ENCODE measurements at places on chromosomes 1 and 21. TPM values are rescaled to one million over a fixed set of nuclear protein-coding genes. Genes with fewer than 3 reads are reported as not detected.

- DNase-seq = no peak
Measured at GRCh38 chr1:206713910-206714312, 29.2 kb downstream of the MAPKAPK2 start.

- peak; percentile 20 for DNase-seq
Measured at GRCh38 chr21:17270229-17270628, 242.6 kb upstream of the CXADR start.

DNA sequence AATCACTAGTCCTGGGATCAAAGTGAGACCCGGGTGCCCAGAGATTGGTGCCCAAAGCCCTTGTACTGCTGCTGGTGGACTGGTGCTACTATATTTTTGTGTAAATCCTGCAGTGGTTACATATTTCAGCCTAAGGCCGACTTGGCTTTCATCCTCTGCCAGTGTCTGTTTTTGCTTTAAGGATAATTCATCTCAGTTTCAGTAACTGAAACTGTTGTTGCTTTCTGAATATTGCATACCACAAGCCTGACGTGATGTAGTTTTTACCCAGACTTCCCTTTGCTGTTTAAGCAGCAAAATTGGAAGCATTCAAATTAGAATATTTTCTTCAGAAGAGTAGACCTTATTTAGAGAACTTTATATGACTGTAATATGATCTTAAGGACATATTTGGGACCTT, 341.8 kb downstream of the RYR2 start:
- DNase-seq = no peak

DNA sequence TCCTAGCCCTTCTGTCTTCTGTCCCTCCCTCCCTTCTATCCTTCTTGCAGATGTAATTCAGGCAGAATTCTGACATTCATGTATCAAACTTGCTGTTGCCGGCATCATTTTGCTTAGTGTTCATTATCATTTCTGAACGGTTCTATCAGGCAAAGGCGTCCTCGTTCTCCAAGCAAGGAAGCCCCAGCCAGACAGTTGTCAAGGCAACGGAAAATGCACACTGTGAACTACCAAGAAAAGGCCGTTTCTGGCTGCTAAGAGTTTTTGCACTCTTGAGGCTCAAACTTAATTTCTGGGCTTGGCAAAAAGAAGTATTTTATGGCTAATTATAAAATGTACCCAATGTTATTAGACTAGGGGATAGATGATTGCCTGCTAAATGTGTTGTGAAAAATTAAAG, 164.7 kb upstream of the KCNJ15 start:
- DNase-seq = no peak

DNA sequence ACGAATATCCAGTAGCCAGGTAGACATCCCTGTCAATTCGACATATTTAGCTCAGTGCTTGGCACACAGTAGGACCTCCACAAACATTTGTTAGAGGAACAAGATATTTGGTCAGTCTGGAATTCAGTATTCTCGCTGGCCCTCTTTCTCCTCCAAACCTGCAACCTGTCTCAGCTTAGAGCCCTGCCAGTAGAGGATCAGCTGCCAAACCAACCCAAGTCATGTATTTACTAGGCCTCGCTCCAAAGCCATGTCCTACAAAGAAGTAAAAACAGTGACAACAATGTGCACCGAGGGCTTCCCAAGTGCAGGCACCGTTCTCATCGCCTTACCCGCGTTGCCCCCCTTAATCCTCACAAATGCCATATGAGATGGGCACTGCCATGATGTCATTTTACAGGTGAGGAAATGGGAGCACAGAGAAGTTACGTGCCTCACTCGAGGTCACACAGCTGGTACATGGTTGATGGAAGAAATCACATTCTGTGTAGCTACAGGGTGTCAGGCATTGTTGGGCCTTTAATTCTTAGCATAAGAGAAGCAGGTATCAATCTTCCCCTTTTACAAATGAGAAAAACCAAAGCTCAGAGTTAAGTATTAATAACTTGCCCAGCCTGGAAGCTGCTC, 26.0 kb upstream of the CDCA8 start:
- no peak for DNase-seq

The C1orf105 gene
- 8.5 TPM for total RNA-seq

The ELOVL1 gene
- total RNA-seq = 26.7 TPM

The AIRE gene
- not detected for total RNA-seq

The OR6N1 gene
- total RNA-seq = not detected

The SLC5A3 gene
- 4.7 TPM for total RNA-seq

DNA sequence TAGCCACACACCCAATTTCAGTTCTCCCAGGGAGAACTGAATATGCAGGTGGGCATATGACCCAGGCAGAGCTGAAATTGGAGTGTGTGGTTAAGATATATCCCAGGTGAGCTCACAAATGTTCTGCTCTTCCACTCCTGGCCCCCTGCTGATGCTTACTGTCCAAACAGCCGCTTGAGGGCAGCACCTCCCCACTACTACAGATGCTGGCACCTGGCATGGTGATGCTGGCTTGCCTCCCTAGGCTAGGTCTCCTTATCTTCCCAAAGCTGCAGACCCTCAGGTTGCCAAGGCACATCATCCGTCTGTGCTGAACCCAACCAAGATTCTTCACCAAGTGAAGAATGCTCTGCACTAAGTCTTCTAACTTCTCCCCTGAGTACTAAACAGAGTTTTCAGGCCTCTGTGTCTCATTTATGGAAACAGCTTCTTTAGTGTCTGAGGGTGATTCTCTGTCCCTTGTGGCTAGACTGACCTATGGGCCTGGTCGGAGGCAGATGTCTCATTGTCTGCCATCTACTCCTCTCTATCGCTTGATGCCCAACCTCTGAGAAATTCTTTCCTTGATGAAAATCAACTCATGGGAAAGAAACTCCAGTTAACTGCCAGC, 27.2 kb downstream of the XCL1 start:
- peak; percentile 69 for DNase-seq

GRCh38 chr21:14058566-14058965, 152.2 kb downstream of the LIPI start:
- no peak for DNase-seq

The OSCP1 gene
- 7.1 TPM for total RNA-seq

The SLC9A1 gene
- total RNA-seq = 19.5 TPM

DNA sequence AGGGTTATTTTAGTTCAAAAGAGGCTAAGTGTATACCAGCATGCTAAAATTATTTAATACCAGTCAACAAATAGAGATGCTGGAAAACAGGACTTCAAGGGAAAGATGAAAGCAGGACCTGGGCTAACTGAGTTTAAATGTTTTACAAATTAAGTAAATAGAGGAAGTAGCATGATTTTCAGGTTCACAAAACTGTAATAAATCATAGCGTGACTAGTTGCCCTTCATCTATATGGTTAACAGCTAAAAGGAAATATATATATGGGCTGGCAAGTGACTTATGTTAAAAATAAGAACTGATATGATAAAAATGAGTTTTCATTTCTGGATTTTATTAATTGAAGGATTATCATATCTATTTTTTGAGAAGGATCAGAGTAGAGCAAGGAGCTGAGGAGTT, 25.6 kb downstream of the DPYD start:
- DNase-seq = no peak

- peak; percentile 41 for DNase-seq
Measured at GRCh38 chr1:230728710-230729392, 14.9 kb upstream of the AGT start.

The MORN1 gene
- total RNA-seq = 4.5 TPM

- no peak for DNase-seq
Measured at GRCh38 chr21:38800924-38801744, 4.6 kb upstream of the ETS2 start.

The CHIA gene
- not detected for total RNA-seq

The MSH4 gene
- 0.25 TPM for total RNA-seq

- no peak for DNase-seq
Measured at GRCh38 chr1:186183219-186183618, 191.8 kb downstream of the TPR start.

GRCh38 chr1:180181996-180182642, 27.4 kb downstream of the QSOX1 start:
- DNase-seq = no peak

The TTC4 gene
- 16.1 TPM for total RNA-seq

The AMY1A gene
- not detected for total RNA-seq

DNA sequence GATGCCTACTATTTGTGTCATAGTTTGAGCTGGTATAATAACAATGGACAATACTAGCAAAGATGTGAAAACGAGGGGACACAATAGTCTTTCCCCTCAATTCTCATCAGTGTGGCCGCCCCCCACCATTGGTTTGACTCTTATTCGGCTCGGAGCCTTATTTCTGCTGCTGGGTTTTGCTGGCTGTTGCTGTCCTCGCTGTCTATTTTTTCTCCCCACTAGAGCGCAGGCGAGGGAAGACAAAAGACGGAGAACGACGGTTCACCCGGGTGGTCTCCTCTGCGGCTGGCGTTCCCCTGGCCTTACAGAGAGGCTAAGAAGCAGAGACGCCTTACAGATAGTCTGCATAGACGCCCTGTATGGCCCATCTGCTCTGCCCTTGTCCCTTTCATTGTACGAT, 19.4 kb downstream of the CLIC6 start:
- no peak for DNase-seq

GRCh38 chr1:8406960-8407359, 89.0 kb downstream of the SLC45A1 start:
- DNase-seq = no peak

The TRPM2 gene
- 1.8 TPM for total RNA-seq

- no peak for DNase-seq
Measured at GRCh38 chr1:206833106-206833680, 32.2 kb upstream of the IL20 start.

The GJB5 gene
- total RNA-seq = not detected

DNA sequence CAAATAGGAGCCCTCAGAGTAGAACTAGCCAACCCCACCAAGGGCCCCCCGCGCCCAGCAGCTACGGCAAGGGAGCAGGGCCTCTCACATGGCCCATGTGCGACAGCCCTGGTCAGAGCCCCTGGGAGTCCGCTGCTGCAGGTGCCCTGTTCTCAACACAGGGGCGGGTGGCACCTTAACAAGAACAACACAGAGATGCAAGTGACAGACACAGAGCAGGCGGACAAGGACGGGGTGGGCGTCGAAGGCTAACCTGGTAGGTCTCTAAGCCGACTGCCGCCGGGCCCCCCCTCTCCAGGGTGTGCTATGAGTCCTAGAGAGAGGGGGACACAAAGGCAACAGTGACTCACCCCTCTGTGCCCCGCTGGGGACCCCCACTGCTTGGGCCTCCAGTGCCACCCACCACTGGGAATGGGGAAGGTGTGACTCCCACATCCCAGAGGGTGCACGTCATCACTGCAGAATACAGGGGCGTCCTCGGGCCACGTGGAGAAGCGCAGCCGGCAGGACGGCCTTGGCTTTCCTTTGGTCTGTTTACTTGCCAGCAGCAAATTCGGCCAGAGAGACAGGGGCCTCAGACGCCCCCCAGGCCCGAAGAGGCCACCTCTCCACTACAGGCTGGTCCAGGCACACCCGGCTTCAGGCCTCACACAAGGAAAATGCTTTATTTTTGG, 44.8 kb downstream of the PRDM15 start:
- no peak for DNase-seq

GRCh38 chr1:202225131-202225530, 31.5 kb downstream of the LGR6 start:
- no peak for DNase-seq

The DNMT3L gene
- not detected for total RNA-seq

GRCh38 chr1:241274693-241275092, 82.3 kb downstream of the RGS7 start:
- no peak for DNase-seq

GRCh38 chr1:88983791-88984559, 8.5 kb downstream of the KYAT3 start:
- DNase-seq = no peak

DNA sequence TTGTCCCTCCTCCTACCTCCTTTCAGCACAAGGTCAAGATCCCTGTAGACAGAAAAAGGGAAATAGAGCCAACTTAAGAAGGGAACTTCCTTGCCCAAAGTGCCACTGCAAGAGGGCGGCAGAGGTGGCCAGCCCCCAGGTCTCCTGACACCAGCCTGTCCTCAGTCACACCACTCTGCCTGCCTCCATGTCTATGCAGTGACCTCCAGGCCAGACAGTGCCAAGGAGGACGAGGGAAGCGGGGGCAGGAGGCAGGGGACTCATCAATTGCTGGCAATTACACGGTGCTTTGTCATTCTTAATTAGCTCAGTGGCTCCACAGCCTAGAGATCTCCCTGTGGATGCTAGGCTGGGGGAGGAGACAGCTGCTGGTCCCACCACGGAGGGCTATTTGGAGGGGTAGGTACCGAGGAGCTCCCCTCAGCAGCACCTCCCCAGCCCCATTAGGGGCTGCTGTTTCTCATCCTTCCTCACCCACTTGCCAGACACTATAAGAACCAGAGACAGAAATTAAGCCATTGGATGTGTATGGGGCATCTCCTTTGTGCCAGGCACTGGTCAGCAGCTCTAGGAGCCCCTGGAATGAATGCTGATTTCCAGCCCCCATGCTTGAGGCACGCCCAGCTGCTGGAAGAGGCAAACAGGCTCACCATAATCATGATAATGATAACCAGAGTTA, 6.1 kb upstream of the LDLRAP1 start:
- no peak for DNase-seq

DNA sequence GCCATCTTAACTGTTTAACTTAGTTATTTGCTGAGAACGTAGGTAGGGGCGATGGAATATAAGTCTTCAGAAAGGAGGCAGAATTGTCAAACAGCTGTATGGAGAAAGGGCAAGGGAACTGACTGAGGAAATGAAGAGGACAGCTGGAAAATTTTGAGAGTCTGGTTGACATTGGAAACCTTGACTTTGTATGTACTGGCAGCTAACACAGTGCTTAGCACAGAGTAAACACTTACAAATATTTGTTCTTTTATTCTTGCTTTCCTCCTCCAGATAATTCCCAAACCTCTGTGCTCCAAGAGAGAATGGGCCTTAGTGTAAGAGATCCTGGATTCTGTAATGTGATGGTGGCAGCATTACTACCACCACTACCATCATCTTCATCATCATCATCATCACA, 91.3 kb downstream of the ZSCAN20 start:
- DNase-seq = no peak

DNA sequence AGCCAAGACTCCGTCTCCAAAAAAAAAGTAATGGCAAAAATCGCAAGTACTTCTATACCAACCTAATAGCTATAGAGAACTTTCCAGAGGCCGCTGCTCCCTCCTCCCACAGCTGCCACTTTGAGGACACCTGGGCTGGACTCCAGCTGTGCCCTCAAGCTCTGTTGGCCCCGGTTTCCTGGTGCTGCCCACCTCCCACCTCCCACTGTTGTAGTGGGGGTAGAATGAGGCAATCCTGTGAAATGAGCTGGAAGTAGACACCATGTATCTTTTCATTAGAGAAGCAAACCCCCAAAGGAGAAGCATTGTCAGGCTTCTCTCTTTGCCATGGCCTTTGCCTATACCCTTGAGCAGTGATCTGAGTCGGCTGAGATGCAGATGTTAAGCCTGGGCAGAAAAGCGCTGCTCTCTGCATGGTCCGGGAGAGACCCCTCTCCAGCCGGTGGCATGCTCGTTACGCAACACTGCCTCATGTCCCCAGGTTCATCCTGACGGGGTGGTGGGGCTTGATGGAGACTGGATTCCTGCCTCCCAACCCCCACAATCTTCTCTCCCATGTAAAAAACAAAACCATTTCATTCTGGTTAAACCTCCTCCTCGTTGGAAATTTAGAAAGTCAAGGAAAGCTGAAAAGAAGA, 39.7 kb downstream of the SIM2 start:
- DNase-seq = no peak

DNA sequence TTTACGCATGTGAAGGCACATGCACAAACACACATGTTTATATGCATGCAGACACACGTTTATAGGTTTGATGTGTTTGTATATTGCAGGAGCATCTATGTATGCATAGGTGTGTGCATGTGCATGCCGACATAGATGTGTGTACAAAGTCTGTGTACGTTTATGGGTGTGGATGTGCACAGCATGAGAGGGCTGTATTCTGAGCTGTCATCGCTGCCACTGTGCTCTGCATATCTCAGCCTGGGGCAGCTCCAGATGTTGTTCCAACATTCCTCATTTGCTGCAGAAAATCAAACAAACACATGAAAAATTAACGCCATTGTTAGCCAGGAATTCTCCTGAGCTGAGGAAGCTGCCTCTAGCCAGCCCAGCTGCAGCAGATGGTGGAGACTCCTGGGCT, 132.3 kb upstream of the CSF3R start:
- DNase-seq = no peak

Measured in left ventricle myocardium inferior (tissue), 1 donor.